ENCODE measurements at places on chromosomes 6 and 20.
A peak's percentile ranks its signal among the peaks of the same experiment; 100 is the strongest.

GRCh38 chr6:55777469-55777868 lies 97.9 kb downstream of the BMP5 start:
- peak; percentile 63 for DNase-seq

- DNase-seq = no peak
Observed at GRCh38 chr20:49386848-49387580, 95.5 kb downstream of the KCNB1 start.

- no peak for DNase-seq
Observed at GRCh38 chr20:39038495-39038894, 76.4 kb downstream of the DHX35 start.

DNA sequence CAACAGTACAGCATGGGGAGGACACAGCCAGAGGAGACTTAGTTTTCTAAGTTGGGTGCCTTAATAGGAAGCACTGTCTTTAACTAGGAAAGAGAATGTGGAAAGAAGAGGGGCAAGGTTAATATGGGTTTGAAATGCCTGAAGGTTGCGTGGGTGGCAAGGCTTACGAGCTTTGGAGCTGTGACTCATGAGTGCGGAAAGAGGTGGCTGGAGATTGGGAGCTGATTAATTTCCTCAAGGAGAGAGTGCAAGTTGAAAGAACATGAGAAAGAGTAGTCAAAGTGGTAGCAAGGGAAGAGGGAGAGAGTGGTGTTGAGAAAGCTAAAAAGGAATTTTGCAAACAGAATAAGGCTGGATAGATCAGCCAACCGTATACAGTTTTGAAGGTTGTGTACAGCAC lies 315.1 kb upstream of the PRND start:
- peak; percentile 87 for DNase-seq

DNA sequence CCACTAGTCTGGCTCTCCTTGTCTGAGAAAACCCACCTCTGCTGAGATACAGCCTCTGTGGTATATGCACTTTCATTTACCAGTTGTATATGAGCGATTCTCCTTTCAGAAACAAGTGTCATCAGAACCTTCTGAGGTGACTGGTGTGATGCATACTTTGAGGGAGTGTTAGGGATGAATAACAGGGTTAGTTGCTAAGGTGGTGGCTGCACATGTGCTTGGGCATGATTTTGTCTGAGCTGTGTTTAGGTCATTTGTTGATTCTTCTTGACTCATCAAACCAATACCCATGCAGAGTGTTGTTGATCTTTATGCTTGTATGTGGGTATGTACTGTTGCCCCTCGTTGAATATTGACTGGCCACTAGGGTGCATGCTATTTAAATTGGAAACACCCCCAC lies 25.7 kb downstream of the DTD1 start:
- DNase-seq = no peak

GRCh38 chr20:31693987-31694661 lies 28.5 kb downstream of the BCL2L1 start:
- no peak for DNase-seq

DNA sequence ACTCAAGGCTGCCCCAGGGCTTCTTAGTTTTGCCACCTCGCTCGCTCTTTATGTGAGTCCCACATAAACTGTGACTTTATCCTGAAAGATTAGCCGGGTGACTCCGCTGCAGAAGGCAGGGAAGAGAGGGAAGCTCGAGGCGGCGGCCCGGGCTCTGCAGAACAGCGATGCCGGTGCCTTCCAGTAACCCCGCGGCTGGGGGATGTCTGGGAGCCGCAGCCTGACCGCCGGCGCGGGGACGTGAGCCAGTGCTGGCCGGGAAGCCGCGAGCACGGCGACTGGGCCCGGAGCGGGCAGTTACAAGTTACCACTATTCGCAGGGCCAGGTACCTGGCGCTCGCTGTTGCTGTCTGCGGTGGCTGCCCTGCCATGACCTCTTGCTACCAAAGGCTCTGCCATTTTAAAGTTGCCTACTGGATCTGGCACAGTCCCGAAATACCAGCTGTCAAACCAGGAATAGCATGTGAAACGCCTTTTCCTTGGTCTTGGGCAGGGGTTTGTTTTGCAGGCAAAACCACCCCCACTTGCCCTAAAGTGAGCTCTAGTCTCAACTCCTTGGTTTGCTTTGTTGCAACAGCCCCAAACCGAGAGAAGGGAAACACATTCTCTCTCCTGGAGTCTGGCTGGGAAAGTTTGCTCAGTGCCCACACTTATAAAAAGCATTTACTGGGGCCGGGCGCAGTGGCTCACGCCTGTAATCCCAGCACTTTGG lies 124.0 kb upstream of the SLC2A12 start:
- DNase-seq = peak; percentile 74

GRCh38 chr6:141403827-141404226 lies 728.9 kb upstream of the GJE1 start:
- DNase-seq = peak; percentile 75

- peak; percentile 47 for DNase-seq
Observed at GRCh38 chr20:10919396-10920140, 245.8 kb upstream of the JAG1 start.

- DNase-seq = no peak
Observed at GRCh38 chr6:52840763-52841585, at the start of gene GSTA5. Gene GSTA5 (minus strand): TSS chr6:52840813.

DNA sequence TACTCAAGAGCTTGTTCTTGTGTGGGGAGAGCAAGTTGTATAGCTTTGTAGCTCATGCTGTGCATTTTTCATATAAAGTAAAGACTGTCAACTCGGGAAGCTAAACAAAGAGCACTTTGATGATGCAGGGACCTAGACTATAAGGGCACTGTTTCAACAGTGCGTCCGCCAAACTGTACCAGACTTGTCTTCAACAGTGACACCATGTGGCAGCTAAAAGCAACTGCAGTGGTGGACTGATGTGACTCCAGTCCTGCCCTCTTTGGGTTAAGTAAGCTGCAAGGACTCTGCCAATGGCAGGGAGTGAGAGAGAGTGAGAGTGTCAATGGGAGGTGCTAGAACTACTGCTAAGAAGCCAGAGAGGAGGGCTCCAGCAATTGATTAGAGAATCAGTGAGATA lies 48.1 kb upstream of the MC3R start:
- peak; percentile 3 for DNase-seq

DNA sequence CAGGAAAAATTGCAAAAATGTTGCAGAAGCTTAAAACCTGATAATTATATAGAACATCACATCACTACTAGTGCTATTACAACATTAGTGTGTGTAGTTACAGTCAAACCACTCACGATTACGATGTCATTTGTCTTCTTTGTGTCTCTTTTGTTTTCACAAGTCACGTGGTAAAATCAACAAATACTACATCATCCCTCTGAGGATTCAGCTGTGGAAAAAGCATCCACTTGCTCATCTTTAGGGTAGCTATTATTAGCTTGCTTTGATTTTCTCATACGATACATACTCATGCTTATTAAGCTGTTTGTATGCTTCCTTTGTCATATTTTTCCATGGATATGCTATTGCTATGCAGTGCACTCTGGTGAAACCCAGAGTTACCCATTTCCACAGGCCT lies 22.2 kb upstream of the ATXN1 start:
- no peak for DNase-seq

DNA sequence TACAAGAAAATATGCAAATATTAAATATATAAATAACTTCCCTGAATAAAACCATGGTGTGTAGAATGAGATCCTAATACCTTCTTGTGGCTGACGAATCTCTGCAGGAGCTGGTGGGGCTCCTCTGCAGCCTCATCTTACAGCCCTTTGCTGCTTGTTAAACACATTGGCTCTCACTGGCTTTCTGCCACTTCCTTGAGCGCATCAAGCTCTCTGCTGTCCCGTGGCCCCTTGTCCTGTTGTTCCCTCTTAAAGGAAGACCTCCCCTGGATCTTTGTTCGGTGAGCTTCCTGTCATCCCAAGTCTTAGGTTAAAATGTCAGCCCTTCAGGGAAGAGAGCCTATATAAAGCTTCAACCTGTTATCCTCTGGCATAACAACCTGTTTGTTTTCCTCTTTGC lies 519.6 kb downstream of the DOK5 start:
- no peak for DNase-seq

- peak; percentile 42 for DNase-seq
Observed at GRCh38 chr6:87808005-87808757, 106.1 kb upstream of the AKIRIN2 start.

GRCh38 chr20:2663364-2663886 lies 591 bp downstream of the IDH3B start:
- no peak for DNase-seq

GRCh38 chr20:18533978-18534644 lies 26.4 kb downstream of the SEC23B start:
- no peak for DNase-seq

DNA sequence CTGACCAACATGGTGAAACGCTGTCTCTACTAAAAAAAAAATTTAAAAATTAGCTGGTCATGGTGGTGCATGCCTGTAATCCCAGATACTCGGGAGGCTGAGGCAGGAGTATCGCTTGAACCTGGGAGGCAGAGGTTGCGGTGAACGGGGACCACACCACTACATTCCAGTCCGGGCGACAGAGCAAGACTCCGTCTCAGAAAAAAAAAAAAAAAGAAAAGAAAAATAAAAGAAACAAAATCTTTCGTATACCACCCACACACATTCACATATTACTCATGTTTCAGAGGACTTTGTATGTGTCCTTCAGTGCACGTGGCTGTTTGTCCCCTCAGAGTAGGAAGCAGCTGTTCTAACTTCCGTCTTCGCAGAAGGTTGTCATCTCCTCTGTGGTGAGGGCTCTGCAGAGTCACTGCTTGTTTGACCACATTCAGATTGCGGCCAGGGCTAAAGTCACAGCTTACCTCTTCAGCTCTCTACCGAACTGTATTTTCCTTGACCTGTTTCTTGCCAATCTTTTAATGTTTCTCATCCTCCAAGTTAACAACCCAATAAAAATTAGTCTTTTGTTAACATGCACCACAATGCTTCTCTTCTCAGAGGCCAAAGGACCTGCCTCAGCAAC lies 36.6 kb upstream of the HIVEP1 start:
- no peak for DNase-seq

DNA sequence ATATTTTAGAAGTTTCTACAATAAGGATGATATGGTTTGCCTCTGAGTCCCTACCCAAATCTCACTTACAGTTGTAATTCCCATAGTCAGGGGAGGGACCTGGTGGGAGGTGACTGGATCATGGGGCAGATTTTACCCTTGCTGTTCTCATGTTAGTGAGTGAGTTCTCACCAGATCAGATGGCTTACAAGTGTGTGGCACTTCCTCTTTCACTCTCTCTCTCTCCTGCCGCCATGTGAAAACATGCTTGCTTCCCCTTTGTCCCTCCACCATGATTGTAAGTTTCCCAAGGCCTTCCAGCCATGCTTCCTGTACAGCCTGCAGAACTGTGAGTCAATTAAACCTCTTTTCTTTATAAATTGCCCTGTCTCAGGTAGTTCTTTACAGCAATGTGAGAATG lies 527.5 kb upstream of the ID4 start:
- DNase-seq = no peak

- peak; percentile 53 for DNase-seq
Observed at GRCh38 chr20:7967199-7967844, 27.1 kb upstream of the HAO1 start.

GRCh38 chr6:16595514-16596120 lies 165.6 kb downstream of the ATXN1 start:
- DNase-seq = no peak

DNA sequence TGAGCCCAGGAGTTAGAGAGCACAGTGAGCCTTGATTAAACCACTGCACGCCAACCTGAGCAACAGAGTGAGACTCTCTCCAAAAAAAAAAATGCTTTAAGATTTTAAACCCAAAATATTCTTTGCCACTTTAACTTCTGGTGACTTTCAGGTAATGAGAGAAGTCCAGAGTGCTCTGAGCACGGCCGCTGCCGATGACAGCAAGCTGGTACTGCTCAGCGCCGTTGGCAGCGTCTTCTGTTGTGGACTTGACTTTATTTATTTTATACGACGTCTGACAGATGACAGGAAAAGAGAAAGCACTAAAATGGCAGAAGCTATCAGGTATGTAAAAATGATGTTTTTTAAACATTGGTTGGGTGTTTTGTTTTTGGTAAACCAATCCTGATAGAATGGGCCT lies 66.4 kb downstream of the RPP40 start:
- DNase-seq = no peak

GRCh38 chr6:24743265-24743943 lies 24.4 kb upstream of the C6orf62 start:
- DNase-seq = peak; percentile 98

DNA sequence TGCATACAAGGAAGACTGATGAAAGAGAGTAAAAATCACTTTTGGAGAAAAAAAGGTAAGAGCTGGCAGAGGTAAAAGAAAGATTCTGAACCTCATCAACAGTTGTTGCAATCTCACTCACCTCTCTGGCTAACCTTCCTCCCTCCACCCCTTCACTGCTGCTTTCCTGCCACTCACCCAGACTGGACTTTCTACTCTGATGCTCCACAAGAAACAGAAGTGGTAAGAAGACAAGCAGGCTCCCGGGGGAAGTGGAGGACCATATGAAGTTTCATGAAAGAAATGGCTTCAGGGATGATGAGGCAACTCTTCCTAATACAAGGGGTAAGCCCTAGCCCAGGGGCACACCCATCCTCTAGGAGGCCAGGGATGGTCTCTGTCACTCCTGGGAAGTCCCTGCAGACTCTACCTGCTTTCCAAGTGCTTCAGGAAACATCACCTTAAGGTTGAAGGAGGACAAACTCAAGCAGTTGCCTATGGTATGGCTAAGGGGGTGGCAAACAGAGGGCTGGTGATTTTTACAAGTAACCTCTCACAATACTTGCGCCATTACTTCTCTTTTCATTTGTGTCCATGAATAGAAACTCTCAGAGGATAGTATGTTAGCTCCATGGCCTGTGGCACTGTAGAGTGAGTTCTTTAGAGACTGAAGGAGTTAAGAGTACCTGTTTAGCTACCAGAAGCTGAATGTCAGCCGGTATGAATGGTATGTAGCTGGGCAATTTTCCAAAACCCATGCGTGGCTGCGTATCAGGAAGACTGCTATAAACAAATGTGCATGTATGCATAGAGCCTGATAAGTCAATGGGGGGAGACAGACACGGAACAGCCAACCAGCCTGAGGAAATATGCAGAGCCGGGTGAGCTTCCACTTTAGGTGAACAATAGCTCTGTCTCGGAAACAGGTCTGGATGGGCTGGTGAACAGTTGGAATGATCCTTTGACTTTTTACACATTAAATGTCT lies 112.0 kb downstream of the BACH2 start:
- peak; percentile 81 for DNase-seq

- DNase-seq = no peak
Observed at GRCh38 chr20:38629979-38630378, 28.4 kb downstream of the ARHGAP40 start.
